T-cell (primary cell): ENCODE measurements at places on chromosomes 5 and 9. TPM values are rescaled to one million over a fixed set of nuclear protein-coding genes. Genes with fewer than 3 reads are reported as not detected.

HAVCR2 gene
- total RNA-seq = 3.2 TPM

AQP7 gene
- 0.88 TPM for total RNA-seq

MARCOL gene
- total RNA-seq = not detected

DNA sequence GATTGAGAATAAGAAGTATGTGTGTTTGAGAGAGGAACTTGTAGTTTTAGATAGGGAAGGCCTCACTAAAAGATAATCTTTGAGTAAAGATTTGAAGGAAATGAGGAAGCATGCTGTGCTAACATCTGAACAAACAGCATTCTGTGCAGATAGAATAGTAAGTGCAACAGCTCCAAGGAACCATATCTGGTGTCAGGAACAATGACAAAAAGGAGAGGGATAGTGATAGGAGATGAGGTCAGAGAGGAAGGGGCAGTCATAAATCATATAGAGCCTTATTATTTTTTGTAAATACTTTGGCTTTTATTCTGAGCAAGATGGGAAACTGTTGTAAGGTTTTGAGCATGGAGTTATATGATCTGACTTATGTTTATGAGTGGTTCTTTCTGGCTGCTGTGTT, 3.8 kb downstream of the MRPL22 start:
- no peak for DNase-seq
- peaks cover 7% of the 10 kb centered on the region for H3K36me3 ChIP-seq
- peaks cover 22% of the 10 kb centered on the region for H3K4me1 ChIP-seq
- no peak overlapping the region for H3K4me3 ChIP-seq

NDUFAF2 gene
- total RNA-seq = 10.8 TPM

- H3K4me1 ChIP-seq = no peaks in the 10 kb centered on the region
- no peaks in the 10 kb centered on the region for H3K27me3 ChIP-seq
- no peak overlapping the region for H3K4me3 ChIP-seq
- no peak overlapping the region for H3K27ac ChIP-seq
Observed at GRCh38 chr9:107332883-107333282, 49.8 kb downstream of the RAD23B start.

THBS4 gene
- 1.1 TPM for total RNA-seq

DNA sequence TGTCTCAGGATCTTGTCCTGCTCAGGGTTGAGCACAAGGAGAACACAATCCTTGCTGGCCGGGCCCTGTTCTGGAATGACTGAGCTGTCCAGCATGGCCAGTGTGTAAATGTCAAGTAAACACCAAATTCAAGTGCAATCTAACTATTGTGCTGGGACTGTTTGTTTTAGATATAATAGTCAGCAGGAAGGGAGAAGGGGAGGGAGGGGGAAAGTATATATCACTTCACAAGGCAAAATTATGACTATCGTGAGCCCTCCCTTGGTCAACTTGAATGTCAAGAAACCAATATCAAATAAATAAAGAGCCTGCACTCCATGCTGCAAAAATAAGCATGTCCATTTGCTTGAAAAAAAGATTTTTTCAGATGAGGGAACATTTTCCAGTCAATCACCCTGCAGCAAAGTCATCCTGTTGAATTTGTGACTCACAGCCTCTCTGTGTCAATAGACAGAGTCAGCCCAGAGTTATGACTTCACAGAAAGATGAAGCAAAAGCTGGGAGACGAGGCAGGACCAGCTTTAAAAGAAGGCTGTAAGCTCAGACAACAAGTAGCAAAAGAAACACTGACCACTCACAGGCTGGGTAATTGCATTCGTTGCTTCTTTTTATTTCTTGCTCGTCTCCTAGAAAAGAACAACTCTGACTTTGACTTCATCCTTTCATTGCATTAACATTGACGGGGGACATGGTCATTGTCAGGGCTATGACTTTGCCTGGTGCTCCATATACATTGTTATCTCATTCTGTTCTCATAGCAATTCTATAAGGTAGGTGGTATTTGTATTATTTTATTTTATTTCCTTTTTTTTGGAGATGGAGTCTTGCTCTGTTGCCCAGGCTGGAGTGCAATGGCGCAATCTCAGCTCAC, 15.3 kb upstream of the KLF4 start:
- no peak for DNase-seq
- H3K4me3 ChIP-seq = no peak overlapping the region
- H3K27ac ChIP-seq = no peak overlapping the region
- no peaks in the 10 kb centered on the region for H3K4me1 ChIP-seq
- H3K36me3 ChIP-seq = no peaks in the 10 kb centered on the region
- no peaks in the 10 kb centered on the region for H3K27me3 ChIP-seq
